ENCODE measurements at places on chromosomes 7 and 10.

- peaks cover 40% of the 10 kb centered on the region for H3K4me1 ChIP-seq
- H3K36me3 ChIP-seq = no peaks in the 10 kb centered on the region
- H3K4me3 ChIP-seq = no peak overlapping the region
- H3K27ac ChIP-seq = peak overlapping the region; percentile 53
These were observed 178.4 kb downstream of the SH3PXD2A start for GRCh38 chr10:103676851-103677417.

DNA sequence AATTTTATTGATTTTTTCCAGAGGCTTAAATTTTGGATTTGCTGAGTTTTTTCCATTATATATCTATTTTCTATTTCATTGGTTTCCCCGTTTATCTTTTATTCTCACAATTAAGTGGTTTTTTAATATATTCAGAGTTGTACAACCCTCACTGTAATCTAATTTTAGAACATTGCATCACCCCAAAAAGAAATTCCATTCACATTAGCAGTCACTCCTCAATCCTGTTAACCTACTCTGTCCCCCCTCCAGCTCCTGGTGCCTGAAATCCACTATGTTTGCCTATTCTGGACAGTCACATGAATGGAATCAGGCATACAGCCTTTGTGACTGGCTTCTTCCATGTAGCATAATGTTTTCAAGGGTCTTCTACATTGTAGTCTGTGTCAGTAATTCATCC, 55.8 kb upstream of the ITGA8 start:
- peaks cover 61% of the 10 kb centered on the region for H3K36me3 ChIP-seq
- no peak for DNase-seq
- no peaks in the 10 kb centered on the region for H3K4me1 ChIP-seq
- no peaks in the 10 kb centered on the region for H3K27me3 ChIP-seq
- H3K27ac ChIP-seq = no peak overlapping the region
- no peak overlapping the region for H3K4me3 ChIP-seq

DNA sequence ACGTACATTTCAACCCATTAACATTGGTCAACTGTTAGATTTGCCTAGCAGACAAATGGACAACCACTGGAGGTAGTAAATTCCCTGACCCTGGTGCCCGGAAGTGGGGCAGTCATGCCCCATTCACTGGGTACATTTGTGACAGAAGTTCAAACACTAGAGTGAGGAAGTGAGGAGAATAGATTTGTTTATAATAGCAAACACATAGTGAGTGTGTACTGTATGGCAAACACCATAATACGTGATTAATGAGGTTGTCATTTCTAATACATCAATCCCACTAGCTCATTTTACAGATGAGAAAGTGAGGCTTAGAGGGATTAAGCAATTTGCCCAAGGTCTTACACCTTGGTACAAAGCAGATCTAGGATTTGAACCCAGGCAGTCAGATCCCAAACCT, 181.9 kb upstream of the MKLN1 start:
- H3K4me1 ChIP-seq = no peaks in the 10 kb centered on the region
- no peaks in the 10 kb centered on the region for H3K27me3 ChIP-seq
- no peak overlapping the region for H3K27ac ChIP-seq
- no peak overlapping the region for H3K4me3 ChIP-seq
- H3K36me3 ChIP-seq = no peaks in the 10 kb centered on the region
- no peak for DNase-seq

DNA sequence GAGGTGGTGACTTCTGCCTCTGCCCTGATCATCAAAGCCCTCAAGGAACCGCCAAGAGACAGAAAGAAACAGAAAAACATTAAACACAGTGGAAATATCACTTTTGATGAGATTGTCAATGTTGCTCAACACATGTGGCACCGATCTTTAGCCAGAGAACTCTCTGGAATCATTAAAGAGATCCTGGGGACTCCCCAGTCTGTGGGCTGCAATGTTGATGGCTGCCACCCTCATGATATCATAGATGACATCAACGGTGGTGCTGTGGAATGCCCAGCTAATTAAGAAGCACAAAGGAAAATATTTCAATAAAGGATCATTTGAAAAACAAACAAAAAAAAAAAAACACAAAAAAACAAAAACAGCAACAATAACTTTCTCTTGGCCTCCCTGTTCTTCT, 59.5 kb upstream of the TOMM7 start:
- no peaks in the 10 kb centered on the region for H3K36me3 ChIP-seq
- no peaks in the 10 kb centered on the region for H3K27me3 ChIP-seq
- no peak for DNase-seq

- no peak overlapping the region for H3K4me3 ChIP-seq
- no peak for DNase-seq
- peaks cover 2% of the 10 kb centered on the region for H3K27me3 ChIP-seq
- H3K4me1 ChIP-seq = no peaks in the 10 kb centered on the region
These were observed 97.6 kb upstream of the ITGB1 start for GRCh38 chr10:33055625-33056024.
